ENCODE measurements at places on chromosomes 6 and 20. TPM values are rescaled to one million over a fixed set of nuclear protein-coding genes. Genes with fewer than 3 reads are reported as not detected.

PMEPA1 gene
- not detected for total RNA-seq

SFTA2 gene
- total RNA-seq = not detected

TP53TG5 gene
- not detected for total RNA-seq

UBD gene
- 3.2 TPM for total RNA-seq

BCL2L1 gene
- 141 TPM for total RNA-seq

CYP24A1 gene
- total RNA-seq = not detected

FAM184A gene
- total RNA-seq = 5.5 TPM

CDSN gene
- not detected for total RNA-seq

PCIF1 gene
- total RNA-seq = 42.8 TPM

RIPPLY2 gene
- not detected for total RNA-seq

JPH2 gene
- not detected for total RNA-seq

BPIFA1 gene
- not detected for total RNA-seq

POU3F2 gene
- not detected for total RNA-seq

GRM1 gene
- total RNA-seq = not detected

NKAPL gene
- 0.17 TPM for total RNA-seq

DYNLT2 gene
- 2.5 TPM for total RNA-seq

MRPS18B gene
- total RNA-seq = 39.0 TPM

SLPI gene
- 0.64 TPM for total RNA-seq

LY6G6C gene
- not detected for total RNA-seq

HLA-DQB1 gene
- 27.5 TPM for total RNA-seq

XKR7 gene
- not detected for total RNA-seq

ANGPT4 gene
- total RNA-seq = not detected

IYD gene
- total RNA-seq = not detected

TBX18 gene
- total RNA-seq = not detected

GOPC gene
- 24.2 TPM for total RNA-seq

SMLR1 gene
- total RNA-seq = not detected

TTK gene
- total RNA-seq = 23.6 TPM

OGFRL1 gene
- total RNA-seq = 5.2 TPM

UST gene
- 0.10 TPM for total RNA-seq

OR2B6 gene
- total RNA-seq = not detected

TMEM200A gene
- total RNA-seq = 7.4 TPM
